ENCODE measurements at places on chromosomes 4 and X.

- H3K27me3 ChIP-seq, result 0 out of 2 replicates have a peak, but pooled peaks cover under 1% of the 10 kb centered on the region
- no peak for DNase-seq
- no peak overlapping the region for H3K4me3 ChIP-seq
- no peaks in the 10 kb centered on the region for H3K36me3 ChIP-seq
- H3K4me1 ChIP-seq, result no peaks in the 10 kb centered on the region
Observed at GRCh38 chr4:5912614-5913019, 19.7 kb upstream of the CRMP1 start.

GRCh38 chr4:2930135-2930757, 33.0 kb downstream of the NOP14 start:
- DNase-seq, result no peak
- H3K27ac ChIP-seq, result 0 out of 2 replicates have a peak overlapping the region, but pooled peaks have one; percentile 14
- H3K4me3 ChIP-seq, result no peak overlapping the region
- peaks cover 67% of the 10 kb centered on the region for H3K36me3 ChIP-seq

GRCh38 chrX:118623062-118623461, 104.3 kb upstream of the IL13RA1 start:
- DNase-seq, result no peak
- H3K27me3 ChIP-seq, result no peaks in the 10 kb centered on the region
- H3K4me1 ChIP-seq, result no peaks in the 10 kb centered on the region

DNA sequence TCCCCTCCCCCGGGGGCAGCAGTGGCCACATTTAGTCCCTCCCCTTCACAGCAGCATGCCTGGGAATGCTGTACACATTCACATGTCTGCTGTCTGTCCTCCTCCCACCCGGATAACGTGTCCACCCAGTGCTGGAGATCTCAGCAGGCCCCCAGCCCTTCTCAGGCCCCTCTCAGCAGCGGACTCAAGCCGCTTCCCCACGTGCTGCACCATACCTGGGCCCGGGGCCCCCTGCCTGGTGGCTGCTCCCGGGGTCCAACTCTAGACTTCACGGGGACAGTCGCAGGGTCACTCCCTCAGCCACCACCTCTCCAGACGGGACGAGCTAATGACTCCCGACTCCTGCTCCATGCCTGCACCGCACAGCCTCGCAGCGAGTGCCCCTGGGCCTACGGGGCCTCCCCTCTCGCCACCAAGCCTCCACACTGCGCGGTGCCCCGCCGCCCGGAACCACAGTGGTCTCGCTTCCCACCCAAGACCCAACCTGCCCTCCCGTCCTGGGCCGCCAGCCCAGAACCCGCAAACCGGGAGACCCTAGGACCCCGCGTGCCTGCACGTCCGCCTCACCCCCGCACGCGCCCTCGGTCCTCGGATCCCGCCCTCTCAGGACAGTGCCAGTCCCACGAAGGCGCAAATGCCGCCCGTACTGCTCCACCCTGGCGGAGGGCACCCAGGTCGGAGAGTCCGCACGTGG, 1.3 kb upstream of the PCGF3 start:
- no peaks in the 10 kb centered on the region for H3K36me3 ChIP-seq
- H3K4me3 ChIP-seq, result no peak overlapping the region
- H3K27me3 ChIP-seq, result peaks cover 6% of the 10 kb centered on the region
- no peak overlapping the region for H3K27ac ChIP-seq
- no peak for DNase-seq

DNA sequence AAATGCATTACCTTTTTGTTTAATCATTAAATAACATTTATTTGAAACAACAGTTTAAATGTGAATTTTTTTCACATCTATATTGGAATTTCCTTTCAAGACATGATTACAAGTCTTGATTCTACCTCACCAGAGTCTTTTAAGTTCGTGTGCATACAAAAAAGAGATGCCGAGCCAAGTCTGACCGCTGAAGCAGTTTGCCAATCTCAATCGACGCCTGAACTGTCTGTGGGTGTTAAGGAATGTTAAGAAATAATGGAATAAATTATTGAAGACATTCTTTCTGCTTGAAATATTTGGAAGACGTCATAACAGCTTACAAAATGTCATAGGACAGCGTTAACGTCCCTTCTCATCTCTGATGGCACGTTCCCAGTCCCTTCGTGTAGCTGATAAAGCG, 27.9 kb upstream of the TNIP3 start:
- no peak for DNase-seq
- H3K4me1 ChIP-seq, result no peaks in the 10 kb centered on the region
- H3K4me3 ChIP-seq, result peak overlapping the region; percentile 25
- no peaks in the 10 kb centered on the region for H3K36me3 ChIP-seq
- peaks cover 2% of the 10 kb centered on the region for H3K27me3 ChIP-seq

DNA sequence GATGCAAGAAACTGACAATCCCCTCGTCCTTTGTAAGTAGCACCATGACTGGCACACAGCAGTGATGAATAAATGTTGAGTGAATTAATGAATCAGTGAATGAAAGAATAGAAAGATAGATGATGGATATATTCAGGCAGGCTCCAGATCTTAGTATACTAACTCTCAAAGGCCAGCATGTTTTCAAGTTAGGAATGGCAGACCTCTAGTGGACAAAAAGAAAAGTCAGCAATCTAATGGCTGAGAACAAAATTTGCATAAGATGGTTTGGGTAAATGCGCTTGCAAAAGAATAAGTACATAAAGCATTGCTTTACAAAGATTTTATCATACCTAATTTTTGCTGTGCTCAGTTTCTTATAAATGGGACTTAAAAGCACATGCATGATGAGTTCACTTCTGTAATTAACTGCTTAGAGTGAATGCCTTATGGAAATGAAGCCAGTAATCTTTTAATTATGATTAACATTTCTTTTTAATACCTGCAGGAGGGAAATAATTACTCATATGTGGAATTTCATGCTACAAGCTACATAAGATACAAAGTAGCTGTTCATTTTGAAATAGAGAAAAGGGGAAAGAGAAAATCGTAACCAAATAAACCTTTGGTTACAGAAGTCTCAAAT, 126.9 kb upstream of the GPRIN3 start:
- H3K4me3 ChIP-seq, result no peak overlapping the region
- no peaks in the 10 kb centered on the region for H3K36me3 ChIP-seq
- peak; percentile 35 for DNase-seq
- no peaks in the 10 kb centered on the region for H3K4me1 ChIP-seq

- no peaks in the 10 kb centered on the region for H3K27me3 ChIP-seq
Observed at GRCh38 chrX:45007598-45007997, 134.6 kb downstream of the KDM6A start.

DNA sequence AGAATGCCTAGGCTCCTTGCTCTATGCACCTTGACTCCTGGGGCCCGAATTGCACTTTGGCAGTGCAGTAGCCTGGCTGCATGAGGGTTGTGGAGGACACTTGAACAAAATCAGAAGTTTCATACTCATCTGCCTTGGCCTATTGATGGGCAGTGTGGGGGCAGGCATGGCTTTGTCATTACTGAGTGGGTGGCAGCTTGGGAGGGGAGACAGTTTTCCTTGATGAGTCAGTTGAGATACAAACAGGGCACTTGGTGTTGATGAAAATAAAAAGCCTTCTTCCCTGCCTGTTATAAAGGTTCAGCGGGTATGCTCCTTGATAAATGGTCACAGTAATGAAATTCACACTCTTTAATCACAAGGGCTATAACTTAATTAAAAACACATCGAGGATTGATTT, 126.8 kb upstream of the MAMLD1 start:
- no peaks in the 10 kb centered on the region for H3K27me3 ChIP-seq
- peak; percentile 44 for DNase-seq
- no peak overlapping the region for H3K4me3 ChIP-seq
- no peaks in the 10 kb centered on the region for H3K36me3 ChIP-seq

- no peak overlapping the region for H3K4me3 ChIP-seq
- no peak for DNase-seq
- H3K27ac ChIP-seq, result no peak overlapping the region
- H3K27me3 ChIP-seq, result peaks cover 6% of the 10 kb centered on the region
Observed at GRCh38 chrX:120301960-120302359, 9.3 kb downstream of the TMEM255A start.

DNA sequence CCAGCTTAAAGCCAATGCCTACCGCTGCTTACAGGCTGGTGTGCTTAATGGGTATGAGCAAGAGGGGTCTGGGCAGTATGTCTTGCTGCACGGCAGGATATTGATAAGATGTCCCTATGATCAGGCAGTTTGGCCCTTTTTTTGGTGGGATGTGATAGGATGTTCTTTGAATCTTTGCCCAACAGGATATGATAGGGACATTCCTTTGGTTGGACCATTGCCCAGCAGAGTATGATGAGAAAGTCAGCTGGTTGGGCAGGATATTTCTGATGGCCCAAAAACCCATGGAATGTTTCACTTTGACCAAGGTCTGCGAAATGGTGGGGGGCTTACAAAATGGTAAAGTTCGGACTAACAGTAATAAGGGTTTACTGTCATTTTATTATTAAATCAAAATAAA, 1060.6 kb downstream of the STIM2 start:
- H3K27me3 ChIP-seq, result no peaks in the 10 kb centered on the region
- H3K27ac ChIP-seq, result no peak overlapping the region
- H3K36me3 ChIP-seq, result no peaks in the 10 kb centered on the region
- peak; percentile 22 for DNase-seq
- no peaks in the 10 kb centered on the region for H3K4me1 ChIP-seq
- no peak overlapping the region for H3K4me3 ChIP-seq

DNA sequence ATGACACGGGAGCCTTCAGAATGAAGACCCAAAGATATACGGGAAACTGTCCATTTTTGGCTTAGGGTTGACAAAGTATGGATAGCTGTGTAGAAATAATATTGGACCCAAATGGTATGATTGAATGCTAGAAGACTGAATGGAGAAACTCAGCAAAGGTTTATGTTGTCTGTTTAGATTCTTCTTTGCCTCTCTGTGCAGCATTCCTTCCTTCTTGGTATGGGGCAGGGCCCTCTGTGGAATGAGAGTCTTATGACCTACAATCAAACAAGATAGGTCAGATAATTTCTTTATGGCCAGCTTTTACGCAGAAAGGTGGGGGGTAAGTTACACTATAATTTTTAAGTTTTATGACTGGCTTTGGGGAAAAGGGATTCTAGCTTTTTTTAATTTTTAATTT, 124.3 kb downstream of the PCDH10 start:
- DNase-seq, result no peak
- no peaks in the 10 kb centered on the region for H3K4me1 ChIP-seq
- no peak overlapping the region for H3K27ac ChIP-seq
- no peaks in the 10 kb centered on the region for H3K36me3 ChIP-seq

GRCh38 chr4:188485906-188486305, 346.7 kb downstream of the TRIML1 start:
- H3K27ac ChIP-seq, result no peak overlapping the region
- no peaks in the 10 kb centered on the region for H3K4me1 ChIP-seq
- no peaks in the 10 kb centered on the region for H3K27me3 ChIP-seq
- DNase-seq, result no peak
- H3K36me3 ChIP-seq, result no peaks in the 10 kb centered on the region
- no peak overlapping the region for H3K4me3 ChIP-seq

DNA sequence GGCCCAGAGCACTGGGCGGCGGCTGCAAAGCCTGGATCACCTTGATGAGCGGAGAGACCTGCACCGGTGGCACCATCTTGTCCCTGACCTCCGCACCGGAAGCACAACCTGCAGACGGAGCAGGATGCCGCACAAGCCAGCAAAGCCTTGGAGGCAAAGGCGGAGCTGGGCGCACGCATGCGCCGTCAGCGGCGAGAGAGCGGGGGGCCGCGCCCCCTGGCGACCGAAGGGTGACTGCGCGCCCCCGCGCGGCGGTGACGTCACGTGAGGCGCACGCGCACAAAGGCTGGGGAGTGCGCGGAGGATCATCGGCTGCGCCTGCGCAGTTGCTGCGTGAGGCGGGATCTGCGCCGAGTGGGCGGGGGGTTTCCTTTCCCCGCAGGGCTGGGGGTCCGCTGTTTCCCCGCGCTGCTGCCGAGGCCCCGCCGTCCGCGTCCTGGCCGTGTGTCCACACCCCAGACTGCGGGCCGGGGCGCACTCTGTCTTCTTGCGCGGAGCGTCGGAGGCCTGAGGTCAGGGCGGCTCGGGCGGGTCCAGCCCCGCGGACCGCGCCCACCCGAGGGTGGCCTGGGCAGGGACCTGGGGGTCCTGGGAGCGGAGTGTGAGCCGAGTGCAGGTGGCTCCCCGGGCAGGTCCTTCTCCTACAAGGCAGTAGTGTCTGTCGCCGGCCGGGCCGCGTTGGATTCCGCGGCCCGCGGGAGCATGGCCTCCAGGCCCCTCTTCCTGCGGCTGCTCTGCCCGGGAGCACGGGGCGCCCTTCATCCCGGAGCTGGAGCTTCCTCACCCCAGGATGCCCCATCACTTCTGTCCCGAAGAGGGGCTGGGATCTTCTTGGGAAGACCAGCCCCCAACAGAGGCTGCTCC, at the start of the genes ATP5ME and MYL5:
ATP5ME (minus strand) TSS at position 105 of the 864 bp plus-strand sequence; CDS start at position 76, 29 bp downstream.
MYL5 (plus strand) TSS at position 371 of the 864 bp plus-strand sequence. CDS start 3,485 bp downstream, outside the sequence.
- peak within 1 kb of the TSS; percentile 88 for H3K27ac ChIP-seq
- H3K36me3 ChIP-seq, result peaks cover 17% of the 10 kb centered on the region
- peaks cover 9% of the 10 kb centered on the region for H3K4me1 ChIP-seq
- H3K27me3 ChIP-seq, result no peaks in the 10 kb centered on the region

DNA sequence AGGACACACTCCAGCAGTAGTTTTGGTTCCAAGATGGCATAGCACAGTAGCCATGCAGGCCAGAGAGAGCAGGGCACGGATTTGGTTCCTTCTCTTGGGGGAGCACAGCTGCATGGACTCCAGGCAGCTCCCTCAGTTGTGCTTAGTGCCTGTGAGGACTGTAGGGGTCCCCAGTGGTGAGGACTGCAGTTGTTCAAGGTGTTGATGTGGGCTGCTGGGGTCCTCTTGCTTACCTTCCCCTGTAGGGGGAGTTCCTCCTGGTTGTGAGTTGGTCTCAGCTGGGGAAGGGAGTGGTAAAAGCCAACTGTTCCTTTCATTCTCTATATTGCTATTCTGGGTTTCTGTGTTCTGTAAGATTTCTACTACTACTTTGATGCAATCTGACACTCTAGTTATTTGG, 606.5 kb downstream of the MAGEB5 start:
- DNase-seq, result no peak
- no peaks in the 10 kb centered on the region for H3K36me3 ChIP-seq
- H3K27ac ChIP-seq, result no peak overlapping the region
- H3K4me3 ChIP-seq, result no peak overlapping the region
- no peaks in the 10 kb centered on the region for H3K4me1 ChIP-seq

DNA sequence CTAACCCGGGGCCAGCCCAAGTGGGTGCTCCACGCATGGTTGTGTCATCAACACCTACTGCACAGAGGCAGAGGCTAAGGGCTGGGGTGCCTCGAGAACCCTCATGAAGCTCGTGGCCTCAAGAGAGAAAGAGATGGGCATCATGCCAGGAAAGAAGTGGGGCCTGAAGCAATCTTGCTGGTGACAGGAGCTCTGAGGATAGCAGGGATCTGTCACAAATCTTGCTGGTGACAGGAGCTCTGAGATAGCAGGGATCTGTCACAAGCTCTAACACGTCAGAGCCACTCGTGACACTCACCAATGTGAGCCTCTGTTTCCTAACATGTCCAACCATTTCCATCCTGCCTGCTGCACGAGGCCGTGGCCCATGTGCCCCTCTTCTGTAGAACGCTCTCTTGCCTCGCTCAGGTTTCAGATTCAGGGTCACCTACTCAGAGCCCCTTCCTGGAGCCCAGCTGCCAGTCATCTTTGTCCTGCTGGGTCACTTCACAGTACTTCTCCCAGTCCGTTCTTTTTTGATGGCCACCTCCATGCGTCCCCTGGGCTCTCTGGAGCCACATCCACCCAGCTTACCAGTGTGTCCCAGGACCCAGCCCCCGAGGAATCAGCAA, 21.1 kb downstream of the PNMA6E start:
- H3K4me3 ChIP-seq, result no peak overlapping the region
- peaks cover 2% of the 10 kb centered on the region for H3K4me1 ChIP-seq
- DNase-seq, result no peak

GRCh38 chrX:148825696-148826095, 325.3 kb downstream of the AFF2 start:
- DNase-seq, result no peak
- H3K36me3 ChIP-seq, result no peaks in the 10 kb centered on the region
- no peaks in the 10 kb centered on the region for H3K4me1 ChIP-seq
- no peaks in the 10 kb centered on the region for H3K27me3 ChIP-seq

GRCh38 chr4:184382189-184382846, 92.0 kb downstream of the IRF2 start:
- peaks cover 9% of the 10 kb centered on the region for H3K36me3 ChIP-seq
- H3K4me3 ChIP-seq, result no peak overlapping the region
- DNase-seq, result no peak
- peaks cover 27% of the 10 kb centered on the region for H3K4me1 ChIP-seq
- peak overlapping the region; percentile 48 for H3K27ac ChIP-seq

Measured in IMR-90 (cell line).